ENCODE measurements at places on chromosomes 3 and 15. TPM values are rescaled to one million over a fixed set of nuclear protein-coding genes. Genes with fewer than 3 reads are reported as not detected.

DNA sequence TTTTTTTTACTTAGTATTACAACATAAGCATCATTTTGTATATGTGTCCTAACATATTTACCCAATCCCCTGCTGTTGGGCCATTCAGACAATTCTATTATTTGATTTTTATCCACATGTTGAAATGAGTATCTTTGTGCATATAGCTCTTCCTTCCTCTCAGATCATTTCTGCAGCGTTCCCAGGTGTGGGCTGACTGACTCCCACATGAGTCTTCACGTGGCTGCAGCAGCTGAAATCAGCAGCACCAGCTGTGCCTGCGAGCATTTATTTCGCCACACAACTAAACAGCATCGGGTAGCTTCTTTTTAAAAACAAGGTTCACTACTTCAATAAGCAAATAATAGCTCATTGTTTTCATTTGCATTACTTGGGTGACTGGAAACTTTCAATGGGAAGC is 44.5 kb upstream of the PDE8A start:
- no peak for DNase-seq

DNA sequence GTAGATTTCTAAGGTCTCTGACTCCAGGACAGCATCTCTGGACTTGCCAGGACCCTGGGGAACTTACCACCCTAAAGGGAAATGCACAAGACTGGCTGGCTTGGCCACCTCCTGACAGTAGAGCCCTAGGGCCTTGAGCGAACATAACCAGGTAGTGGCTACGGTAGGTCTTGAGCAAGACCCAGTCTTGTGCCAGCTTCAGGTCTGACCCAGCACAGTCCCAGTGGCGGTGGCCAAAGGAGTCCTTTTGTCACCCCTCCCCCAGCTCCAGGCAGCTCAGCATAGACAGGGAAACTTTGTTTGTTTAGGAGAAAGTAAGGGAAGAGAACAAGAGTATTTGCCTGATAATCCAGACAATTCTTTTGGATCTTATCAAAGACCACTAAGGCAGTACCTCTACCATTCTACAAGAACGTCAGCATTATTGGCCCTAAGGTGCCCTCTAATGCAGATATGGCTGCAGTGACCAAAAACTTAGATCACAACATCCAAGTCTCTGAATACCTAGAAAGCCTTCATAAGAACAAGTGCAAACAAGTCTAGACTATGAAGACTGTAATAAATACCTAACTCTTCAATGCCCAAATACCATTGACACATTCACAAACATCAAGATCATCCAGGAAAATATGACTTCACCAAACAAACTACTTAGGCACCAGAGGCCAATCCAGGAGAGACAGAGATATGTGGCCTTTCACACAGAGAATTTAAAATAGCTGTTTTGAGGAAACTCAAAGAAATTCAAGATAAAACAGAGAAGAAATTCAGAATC is 38.7 kb upstream of the FBN1 start:
- DNase-seq: no peak

DNA sequence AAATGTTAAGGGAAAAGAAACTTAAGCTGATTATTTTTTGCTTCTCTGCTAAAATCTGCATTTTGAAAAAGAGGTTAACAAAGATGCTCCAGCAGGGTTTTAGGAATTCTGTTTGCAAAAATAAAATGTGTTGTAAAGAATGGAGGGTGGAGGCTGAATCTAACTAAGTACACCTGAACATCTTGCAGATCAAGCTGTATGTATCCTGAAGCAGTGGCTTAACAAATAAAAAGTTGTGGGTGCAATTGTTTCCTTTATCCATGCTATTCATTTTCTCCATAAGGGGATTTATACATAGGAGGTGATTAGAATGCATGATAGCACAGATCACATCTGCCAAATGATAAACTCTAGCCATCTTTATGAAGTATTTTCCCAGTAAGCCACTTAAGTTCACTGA is 466.3 kb downstream of the ERC2 start:
- no peak for DNase-seq

GRCh38 chr15:27868828-27869404 is 230.2 kb downstream of the OCA2 start:
- DNase-seq: no peak

DNA sequence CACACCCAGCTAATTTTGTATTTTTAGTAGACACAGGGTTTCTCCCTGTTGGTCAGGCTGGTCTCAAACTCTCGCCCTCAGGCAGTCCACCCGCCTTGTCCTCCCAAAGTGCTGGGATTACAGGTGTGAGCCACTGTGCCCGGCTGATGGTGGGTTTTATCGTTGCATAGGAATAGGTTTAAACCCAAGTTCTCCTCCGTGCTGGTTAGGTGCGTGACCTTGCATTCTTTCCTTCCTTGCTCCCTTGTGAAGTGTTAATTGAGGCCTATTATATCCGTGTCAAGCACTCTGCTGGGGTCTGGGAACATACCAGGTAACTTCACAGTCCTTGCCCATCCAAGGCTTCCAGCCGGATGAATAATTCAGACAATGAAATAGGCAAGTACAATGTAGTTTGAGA is 19.3 kb upstream of the ETV5 start:
- DNase-seq: no peak

DNA sequence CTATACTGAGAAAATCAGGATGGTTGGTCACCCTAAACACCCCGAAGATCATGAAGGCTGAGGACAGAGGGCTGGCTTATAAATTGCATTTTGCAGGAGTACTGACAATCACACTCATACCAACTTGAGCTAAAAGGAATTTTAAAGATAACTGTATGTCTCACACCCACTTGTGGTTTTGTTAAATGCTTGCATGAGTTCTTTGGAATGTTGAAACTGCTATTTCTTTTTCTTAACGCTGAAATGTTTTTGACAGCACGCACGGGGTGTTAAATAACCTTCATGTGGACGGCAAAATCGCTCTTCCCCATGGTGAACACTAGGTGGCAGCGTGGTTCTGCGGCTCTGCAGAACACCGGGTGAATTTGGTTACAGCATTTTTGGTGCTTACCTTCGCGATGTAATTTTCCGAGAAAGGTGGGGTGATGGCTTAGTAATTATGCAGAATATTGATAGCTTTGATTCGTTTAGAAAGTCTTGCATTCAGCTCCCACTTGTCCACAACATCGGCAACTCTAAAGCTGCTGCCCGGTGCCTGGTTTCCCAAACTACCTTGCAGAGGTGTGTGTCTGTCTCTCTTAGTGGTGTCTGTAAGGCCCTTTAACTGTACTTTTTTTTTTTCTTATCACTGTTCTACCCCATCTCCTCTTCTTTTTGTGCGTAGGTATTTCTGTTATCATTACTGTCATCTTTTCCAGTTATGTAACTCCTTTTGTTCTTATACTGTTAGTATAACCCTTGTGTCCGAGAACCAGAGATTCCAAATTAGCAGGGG is 51.7 kb downstream of the ARNT2 start:
- DNase-seq: no peak

GRCh38 chr3:106256249-106256957 is 387.6 kb upstream of the CBLB start:
- DNase-seq: no peak

DNA sequence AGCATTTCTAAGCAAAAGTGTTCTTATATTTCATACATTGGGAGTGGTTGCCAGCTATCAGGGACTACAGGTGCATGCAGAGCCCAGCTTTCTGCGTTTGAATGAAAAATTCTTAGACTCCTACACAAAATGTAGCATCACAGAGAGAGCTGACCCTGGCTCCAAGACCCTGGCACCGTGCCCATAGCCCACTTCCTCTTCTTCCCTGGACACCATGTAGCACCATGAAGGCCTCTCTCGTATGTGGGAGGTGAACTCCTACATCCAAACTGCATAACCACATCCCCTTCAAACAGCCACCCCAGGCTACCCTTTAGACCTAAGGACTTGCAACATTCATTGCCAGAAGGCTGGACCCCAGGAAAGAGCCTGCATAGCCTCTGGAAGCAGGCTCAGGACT is 35.8 kb upstream of the ATOSA start:
- DNase-seq: peak; percentile 84

- no peak for DNase-seq
These were observed 636.1 kb downstream of the MAGI1 start for GRCh38 chr3:65402597-65402996.

GRCh38 chr3:196140224-196140623 is 58.3 kb upstream of the TFRC start:
- DNase-seq: no peak

DNA sequence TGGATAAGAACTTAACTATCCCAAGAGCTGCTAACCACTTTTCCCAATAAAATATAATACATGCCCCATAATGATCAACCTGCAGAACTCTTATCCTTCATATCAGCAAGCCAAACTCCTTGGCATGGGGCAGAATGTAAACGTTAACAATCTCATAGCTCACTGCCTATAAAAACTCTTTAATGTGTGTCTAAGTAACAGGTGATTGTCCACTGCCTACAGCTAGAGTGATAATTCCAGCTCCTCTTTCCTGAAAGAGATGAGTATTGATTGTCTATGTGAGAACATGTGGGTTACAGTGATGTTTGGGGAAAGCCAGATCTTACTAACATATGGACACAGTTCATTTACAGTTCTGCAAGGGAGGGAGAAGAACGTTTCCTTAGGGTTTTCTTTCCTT is 11.3 kb upstream of the GLCE start:
- no peak for DNase-seq

GRCh38 chr3:11415099-11415498 is 142.9 kb downstream of the ATG7 start:
- DNase-seq: no peak

- no peak for DNase-seq
These were observed 11.3 kb upstream of the TRAK1 start for GRCh38 chr3:42079701-42080452.

DNA sequence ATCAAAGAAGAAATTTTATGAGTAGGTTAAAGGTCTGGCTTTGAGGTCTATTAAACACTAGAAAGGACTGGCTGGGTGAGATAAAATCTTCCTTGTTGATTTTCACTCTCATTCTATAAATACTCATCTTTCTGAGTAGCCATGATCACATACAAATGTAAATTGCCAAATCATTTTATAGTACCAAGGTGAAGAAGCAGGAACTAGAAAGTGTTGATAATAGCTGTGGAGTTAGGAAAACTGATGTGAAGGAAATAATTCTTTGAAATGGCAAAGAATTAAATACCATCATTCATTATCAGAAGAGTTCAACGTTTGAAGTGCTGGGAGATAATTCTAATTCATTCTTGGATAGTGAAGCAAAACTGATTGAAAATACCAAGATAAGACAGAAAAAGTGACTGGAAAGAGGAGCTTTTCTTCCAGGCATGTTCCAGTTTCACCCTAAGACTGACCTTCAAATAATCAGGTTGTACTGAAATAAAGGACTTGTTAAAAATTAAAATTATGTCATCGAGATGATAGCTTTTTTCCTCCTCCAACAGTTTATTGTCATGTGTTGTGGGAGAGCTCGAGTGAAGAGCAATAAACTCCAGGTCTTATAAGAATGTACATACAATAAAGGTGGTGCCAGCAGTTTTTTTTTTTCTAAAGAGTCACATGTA is 17.4 kb downstream of the THBS1 start:
- no peak for DNase-seq

- no peak for DNase-seq
These were observed 7.3 kb downstream of the SRPRB start for GRCh38 chr3:133812872-133813271.

- no peak for DNase-seq
These were observed 144.0 kb upstream of the PTPRG start for GRCh38 chr3:61417352-61417751.

GRCh38 chr3:17466028-17466427 is 276.4 kb downstream of the TBC1D5 start:
- DNase-seq: no peak

GRCh38 chr3:16978234-16978920 is 93.6 kb downstream of the PLCL2 start:
- no peak for DNase-seq

DNA sequence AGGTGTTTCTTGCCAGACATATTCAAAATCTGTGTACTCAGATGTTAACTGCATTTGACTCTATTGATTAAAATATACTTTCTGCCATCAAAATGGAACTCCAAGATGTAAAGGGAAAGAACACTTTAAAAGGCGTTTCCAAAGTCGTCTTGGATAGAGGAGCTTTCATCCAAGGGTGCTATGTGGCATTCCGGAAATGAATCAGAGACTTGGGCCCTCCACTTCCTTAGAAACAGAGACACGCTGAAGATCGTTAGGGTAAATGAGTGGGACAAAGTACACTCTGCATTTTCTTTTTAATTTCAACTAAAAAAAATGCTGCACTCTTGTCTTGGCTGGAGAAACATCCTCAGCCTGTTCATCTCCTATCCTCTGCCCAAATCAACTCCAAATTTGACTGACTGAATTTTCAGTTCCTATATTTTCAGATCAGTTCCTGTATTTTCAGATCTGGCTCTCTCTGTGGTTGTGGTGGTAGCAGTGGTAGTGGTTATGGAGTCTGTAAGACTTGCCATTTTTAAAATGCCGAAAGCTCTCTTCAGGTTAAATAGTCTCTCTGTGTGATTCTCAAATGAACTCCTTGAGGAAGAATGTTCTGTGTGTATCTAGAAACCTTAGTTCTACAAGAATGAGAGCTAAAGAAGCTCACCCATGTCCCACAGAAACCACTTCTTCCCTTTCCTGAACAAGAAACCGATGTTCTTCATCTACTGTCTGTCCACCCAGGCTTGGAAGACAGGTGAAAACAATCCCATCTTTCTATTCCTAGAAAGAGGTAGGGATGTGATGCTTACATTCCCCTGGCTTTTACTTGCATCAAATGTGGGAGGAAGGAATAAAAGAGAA is 156.8 kb upstream of the ICE2 start:
- DNase-seq: no peak

DNA sequence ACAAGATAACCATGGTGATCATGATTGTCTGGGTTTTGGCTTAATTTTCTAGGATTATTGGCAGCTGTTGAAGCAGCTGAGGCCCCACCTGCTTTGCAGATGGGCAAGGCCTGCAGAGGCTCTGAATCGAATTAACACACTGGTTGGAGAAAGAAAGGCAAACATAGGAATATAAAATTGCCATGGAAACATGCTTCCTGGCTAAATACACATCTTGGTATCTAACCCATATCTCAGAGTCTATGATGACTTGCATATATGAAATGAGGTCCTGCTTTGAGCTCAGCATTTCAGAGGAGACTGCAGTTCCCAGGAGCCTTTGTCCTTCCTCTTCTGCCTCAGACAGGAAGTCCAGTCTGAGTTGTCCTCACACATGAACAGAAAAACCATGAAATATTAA is 24.3 kb upstream of the SV2B start:
- DNase-seq: no peak

- no peak for DNase-seq
These were observed 153.4 kb downstream of the CBLB start for GRCh38 chr3:105715372-105715771.

- DNase-seq: no peak
These were observed 656.0 kb upstream of the GRM7 start for GRCh38 chr3:6204891-6205290.

GRCh38 chr15:59995568-59996297 is 8.4 kb upstream of the FOXB1 start:
- no peak for DNase-seq

Gene TRIM42
- not detected for total RNA-seq

Gene RARRES1
- total RNA-seq: 41.5 TPM

Gene CRELD1
- 51.4 TPM for total RNA-seq

Gene OXSR1
- total RNA-seq: 32.7 TPM

Gene TLR9
- 0.87 TPM for total RNA-seq

Gene EOGT
- 36.4 TPM for total RNA-seq

Gene DAZL
- total RNA-seq: not detected

Gene TIMP4
- total RNA-seq: 6.9 TPM
